ENCODE measurements at places on chromosomes 16 and 17.

- no peak for DNase-seq
These were observed 274.5 kb downstream of the C16orf95 start for GRCh38 chr16:87042551-87043230.

DNA sequence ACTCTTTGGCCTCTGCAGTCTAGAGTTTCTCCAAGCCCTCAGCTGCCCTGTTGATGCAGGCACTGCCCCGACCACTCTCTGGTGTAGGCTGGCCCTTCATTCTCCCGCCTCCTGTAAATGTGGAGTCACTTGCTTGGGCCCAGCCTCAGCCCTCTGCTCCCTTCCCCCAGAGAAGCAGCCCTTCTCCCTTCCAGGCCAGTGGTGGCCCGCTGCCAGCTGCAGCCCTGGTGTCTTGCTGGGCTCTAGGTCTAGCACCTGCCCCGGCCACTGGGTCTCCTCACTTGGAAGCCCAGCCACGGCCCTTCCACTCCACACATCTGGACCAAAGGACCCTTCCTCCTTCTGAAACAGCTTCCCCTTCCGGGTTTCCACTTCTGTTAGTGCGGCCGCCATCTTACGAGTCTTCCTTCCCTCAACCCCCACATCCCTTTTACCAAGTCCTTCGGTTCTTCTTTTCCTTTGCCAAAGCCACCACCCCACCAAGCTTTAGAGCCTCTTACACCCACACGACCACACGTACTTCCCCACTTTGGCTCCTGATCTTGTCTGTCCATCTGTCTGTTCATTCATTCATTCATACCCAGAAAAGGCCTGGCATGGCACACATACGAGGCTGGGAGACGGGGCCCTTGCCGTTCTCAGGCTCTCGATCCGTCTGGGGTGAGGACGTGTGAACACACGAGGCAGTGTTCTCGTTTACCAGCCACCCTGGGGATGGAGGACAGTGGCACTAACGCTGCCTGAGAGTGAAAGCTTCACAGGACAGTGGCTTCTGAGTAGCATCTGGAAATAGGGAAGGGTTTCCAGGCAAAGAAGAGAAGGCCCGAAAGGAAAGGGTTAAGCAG, 68.0 kb downstream of the ABR start:
- DNase-seq = no peak

- DNase-seq = no peak
These were observed 72.0 kb downstream of the CREBBP start for GRCh38 chr16:3808308-3809063.

- no peak for DNase-seq
These were observed 31.1 kb upstream of the CARMIL2 start for GRCh38 chr16:67613808-67614207.

GRCh38 chr17:6583411-6583810, 27.1 kb upstream of the PITPNM3 start:
- no peak for DNase-seq

DNA sequence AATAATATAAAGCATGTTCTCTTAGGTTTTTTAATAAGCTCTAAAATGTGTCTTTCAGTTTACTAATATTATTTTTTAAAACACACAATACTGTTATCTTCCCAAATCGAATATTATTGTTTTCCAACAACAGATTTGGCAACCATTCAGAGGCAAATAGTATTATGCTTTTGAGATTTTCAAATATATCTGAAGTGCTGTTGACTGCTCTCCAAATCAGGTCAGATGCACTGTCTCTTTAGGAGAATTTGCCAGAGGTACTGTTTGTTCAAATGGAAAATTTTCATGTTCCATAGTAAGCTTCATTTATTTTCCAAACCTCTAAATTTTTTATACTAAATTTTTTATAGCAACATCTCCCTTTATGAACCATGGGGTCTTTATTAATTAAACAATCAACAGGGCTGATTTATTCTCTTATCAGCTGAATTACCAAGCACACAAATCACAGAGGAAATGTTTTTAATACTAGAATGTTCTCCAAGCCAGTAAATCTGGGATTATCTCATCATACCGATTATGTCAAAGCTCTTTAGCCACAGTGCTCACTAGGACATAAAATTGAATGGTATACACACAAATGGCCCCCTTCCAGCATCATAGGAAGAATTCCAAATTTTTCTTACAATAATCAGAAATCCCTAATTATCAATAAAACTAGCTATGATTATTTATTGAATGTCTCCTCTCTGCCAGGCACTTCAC, 108.8 kb upstream of the HLF start:
- DNase-seq = no peak

- DNase-seq = no peak
These were observed 70.3 kb upstream of the LGALS9 start for GRCh38 chr17:27560668-27561067.

DNA sequence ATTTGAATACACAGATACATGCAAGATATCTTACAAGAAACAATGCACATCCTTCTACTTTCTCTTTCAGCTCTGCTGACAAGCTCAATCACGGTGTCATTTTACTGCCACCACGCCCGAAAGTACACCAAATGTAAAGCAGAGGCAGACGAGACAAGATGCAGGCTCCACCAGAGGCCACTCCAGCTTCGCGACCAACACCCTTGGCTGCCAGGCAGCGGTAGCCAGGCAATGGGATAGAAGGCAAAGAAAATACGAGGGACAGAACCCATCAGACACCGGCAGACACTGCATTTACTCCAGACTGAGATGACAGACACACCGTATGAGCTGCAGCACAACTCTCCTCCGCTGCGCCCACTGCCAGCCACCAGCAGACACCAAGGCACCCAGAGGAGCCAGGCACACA, 41.0 kb downstream of the USP22 start:
- no peak for DNase-seq

GRCh38 chr16:85459529-85460251, 153.4 kb upstream of the GSE1 start:
- DNase-seq = no peak

- no peak for DNase-seq
These were observed 2.0 kb upstream of the VAT1L start for GRCh38 chr16:77786186-77786847.

DNA sequence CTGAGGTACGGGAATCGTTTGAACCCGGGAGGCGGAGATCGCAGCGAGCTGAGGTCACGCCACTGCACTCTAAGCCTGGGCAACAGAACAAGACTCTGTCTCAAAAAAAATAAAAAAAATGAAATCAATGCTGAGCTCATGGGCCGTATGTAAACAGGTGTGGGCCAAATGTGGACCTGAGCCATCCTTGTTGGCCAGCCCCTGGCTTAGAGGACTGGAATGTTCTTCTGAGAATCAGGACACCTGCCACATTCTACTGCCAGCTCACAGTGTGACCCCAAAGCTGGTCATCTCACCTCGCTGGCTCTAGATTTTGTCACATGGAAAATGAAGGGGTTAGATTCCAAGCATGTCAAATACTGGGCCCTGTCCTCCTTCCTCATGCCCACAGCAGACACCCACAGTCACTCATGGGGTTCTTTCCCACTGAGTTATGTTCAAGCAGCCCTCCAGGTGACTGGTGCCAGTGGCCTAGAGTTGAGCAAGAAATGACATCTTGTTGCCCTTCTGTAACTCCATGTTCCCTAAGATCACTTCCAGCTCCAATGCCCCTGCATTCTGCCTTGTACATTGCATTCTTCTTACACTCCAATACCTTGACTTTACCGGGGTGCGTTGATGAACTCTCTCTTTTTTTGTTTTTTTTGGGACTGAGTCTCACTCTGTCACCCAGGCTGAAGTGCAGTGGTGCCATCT, 110.6 kb downstream of the ABCC1 start:
- no peak for DNase-seq

GRCh38 chr16:88303890-88304819, 78.6 kb upstream of the ZNF469 start:
- peak; percentile 81 for DNase-seq

- no peak for DNase-seq
These were observed 13.8 kb downstream of the C17orf50 start for GRCh38 chr17:35774499-35774898.

GRCh38 chr17:2282297-2282873, 21.2 kb downstream of the SMG6 start:
- peak; percentile 74 for DNase-seq

GRCh38 chr16:22813223-22813947, 577 bp upstream of the HS3ST2 start:
- DNase-seq = no peak

DNA sequence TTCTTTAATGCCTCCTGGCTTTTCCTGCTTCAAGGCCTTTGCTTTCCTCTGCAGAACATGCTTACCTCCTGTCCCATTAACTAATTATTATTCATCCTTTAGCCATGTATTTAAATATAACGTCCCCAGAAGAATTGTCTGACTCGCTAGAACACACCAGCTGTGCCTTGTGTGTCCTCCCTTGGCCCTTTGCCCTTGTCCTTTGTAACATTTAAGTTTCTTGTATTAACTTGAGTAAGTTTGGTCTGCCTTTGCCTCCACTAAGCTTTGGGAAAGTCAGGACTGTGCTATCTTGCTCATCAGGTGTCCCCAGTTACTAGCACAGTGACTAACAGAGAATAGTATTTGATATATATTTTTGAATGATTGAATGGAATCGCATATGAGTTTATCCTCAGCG, 29.6 kb upstream of the ABCA9 start:
- no peak for DNase-seq

- DNase-seq = no peak
These were observed 245.2 kb downstream of the XYLT1 start for GRCh38 chr16:17225541-17225940.

- no peak for DNase-seq
These were observed 17.1 kb downstream of the ANKFY1 start for GRCh38 chr17:4246674-4247073.

- no peak for DNase-seq
These were observed 2.3 kb upstream of the IL4R start for GRCh38 chr16:27311448-27311830.

DNA sequence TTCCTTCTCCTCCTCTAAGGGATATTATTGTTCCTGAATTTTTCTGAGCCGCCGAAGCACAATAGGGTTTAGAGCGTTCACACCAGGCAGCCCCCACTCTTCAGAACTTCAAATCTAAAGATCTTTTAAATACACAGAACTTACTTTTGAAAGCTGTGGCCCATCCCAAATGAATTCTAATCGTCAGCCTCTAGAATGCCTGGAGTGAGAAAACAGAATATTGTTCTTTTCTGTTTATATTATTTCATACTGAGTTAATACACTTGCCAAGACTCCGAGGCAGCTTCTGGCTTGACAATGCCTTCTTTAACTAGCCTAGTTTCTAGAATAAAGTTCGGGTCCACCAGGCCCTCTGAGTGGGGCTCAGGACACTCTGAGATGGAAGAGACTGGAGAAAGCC, 405.6 kb downstream of the WWOX start:
- DNase-seq = no peak

DNA sequence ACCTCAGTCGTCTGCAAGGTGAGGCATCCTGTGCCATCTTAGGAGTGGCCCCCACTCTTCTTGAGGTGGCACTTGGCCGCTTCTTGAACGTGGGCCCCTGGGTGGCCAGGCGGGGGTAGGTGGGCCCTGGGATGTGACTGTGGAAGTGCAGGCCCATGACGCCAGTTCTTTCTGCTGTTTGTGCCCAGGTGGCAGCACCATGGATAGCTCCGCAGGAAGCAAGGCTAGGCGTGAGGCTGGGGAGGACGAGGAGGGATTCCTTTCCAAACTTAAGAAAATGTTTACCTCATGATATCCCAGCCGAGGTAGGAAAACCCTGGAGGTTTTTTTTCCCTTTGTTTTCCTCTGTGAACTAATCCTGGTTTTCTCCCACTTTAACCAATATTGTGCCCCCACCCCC, 19.8 kb downstream of the NMRAL1 start:
- no peak for DNase-seq

- no peak for DNase-seq
These were observed 16.7 kb downstream of the ZBTB4 start for GRCh38 chr17:7462474-7463371.

GRCh38 chr17:29180788-29181160, 576 bp upstream of the MYO18A start:
- DNase-seq = no peak

DNA sequence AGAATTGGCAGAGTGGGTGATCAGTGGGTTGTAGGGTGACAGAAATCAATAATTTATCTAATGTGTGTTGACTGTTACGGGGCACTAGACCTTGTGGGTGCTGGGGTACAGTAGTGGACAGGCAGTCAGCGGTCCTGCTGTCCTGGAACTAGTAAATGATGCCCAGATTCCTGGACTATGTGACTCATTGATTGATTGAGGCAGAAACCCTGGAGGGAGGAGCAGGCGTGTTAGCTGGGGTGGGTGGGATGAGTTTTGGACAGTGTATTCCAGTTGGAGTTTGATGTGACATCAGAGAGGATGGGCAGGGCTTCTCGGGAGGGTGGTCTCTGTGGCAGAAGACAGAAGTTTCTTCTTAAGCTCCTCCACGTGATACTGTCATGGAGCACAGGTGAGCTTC, 24.4 kb downstream of the PRMT7 start:
- no peak for DNase-seq

GRCh38 chr17:45021607-45022287, 29.7 kb downstream of the DCAKD start:
- no peak for DNase-seq

DNA sequence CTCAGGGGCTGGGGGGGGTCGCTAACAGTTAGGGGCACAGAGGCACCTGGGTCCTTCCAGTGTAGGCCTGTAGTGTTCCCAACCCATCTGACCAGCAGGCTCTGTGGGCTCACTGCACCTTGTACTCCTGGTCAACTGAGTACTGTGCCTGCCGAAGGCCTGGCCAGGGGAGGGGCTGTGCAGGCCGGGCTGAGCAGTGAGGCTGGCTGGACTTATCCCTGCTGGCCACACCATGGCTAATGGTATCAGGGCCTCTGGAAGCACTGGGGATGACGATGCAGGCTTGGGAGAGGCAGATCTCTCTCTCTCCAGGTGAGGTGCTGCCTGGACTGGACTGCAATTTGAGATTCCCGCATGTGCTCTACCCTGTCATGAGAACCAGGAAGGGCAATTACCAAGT, 58.9 kb upstream of the SDK2 start:
- no peak for DNase-seq

GRCh38 chr17:1753767-1754429, 8.0 kb upstream of the SERPINF1 start:
- DNase-seq = no peak

- no peak for DNase-seq
These were observed 15.7 kb downstream of the CRLF3 start for GRCh38 chr17:30808785-30809286.

DNA sequence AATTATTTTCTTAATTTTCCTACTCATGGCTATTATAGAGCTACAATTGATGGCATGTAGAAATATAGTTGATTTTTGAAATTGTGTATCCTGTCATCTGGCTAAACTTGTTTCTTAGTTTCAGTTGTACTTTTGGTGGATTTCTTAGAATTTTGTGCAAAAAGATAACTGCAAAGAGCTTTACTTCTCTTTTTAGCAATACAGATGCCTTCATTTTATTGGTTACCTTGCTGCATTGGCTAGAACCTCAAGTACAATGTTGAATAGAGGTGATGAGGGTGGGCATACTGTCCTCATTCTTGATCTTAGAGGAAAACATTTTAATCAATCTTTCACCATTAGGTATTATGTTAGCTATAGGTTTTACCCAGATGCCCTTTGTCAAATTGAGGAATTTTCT, 67.9 kb downstream of the METRNL start:
- DNase-seq = no peak

DNA sequence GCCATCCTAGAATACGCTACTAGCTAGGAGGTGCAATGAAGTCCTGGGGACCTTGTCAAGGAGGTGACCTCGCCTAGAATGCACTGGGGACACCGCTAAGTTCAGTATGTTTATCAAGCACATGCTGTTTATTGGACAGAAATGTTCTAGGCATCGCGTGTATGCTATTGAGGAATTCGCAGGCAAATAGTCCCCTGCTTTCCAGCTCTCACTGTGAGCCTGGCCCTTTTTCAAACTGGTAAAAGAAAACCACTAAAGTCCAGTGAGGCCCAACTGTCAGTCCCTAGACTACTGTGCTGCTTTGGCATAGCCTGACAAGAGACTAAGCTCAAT, 1.2 kb upstream of the FAM222B start:
- no peak for DNase-seq

Measured in AG09319 (cell line).